ENCODE measurements at places on chromosomes 1 and 21.

GRCh38 chr1:174276087-174276486 is 116.8 kb downstream of the RABGAP1L start:
- DNase-seq = no peak

DNA sequence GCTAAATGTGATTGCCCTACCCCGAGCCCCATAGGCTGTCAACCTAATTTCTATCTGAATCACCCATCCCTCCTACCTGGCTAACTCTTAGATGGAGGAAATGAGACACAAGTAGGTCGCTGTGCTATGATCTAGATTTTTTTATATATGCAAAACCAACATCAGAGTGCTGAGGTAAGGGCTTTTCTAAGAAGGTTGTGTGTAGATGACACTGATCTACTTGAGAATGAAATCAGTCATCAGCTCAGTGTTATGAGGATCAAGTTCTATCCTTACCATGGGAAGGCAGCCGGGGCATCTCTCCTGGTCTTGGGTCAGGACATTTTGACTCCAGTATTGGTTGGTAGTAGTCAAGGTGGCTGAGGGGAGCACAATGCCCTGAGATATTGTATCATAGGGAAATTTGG is 23.6 kb downstream of the SLAMF1 start:
- DNase-seq = no peak

DNA sequence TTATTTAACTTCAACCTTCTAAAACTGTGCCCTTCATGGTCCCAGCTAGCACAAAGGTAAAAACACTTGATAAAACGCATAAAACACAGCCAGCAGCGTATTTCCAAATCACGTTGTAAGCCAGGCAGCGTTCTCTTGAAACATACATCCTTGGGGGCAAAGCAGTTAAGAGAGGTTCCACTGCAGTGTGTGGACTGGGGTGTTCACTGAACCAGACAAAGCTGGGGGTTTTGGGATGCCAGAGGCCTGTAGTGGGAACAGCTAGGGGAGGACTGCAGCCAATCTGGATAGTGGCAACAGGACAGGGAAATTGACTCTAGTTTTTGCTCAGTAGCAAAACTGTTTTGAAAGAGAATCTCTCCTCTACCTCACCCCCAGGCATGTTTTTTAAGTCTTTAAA is 21.5 kb upstream of the ATP5PO start:
- no peak for DNase-seq

DNA sequence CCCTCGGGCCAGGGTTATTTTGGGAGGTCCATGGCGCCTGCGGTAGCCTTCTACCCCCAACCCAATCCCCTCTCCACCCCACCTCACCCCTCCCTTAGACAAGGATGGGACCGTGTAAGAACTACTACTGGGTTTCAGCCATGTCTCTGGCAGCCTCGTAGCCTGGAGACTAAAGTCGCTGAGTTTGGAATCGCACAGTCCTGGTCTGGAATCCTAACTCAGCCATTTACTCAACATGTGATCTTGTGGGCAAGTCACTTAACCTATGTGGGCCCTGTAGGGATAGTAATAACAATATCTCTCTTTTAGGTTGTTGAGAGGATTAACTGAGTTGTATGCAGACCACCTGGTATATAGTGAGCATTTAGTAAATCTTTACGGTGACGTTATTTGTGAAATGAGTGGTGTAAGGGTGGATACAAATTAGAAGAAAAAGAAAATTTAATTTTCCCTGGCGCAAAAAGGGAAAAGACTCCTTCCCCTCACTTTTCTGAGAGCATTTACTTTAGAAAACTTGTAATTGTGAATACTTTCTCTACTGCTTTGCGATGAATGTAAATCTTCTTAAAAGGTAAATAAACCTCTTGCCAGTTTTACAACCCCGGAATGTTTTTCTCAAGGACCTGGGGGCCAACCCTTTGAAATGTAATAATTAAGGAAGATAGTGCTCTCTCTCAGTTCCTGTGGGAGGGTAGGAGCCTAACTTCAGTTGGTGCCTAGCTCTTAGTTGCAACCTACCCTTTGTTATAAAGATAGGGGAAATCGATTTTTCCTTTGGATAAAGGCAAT is 615 bp upstream of the MRPS15 start:
- peak; percentile 50 for DNase-seq

Data from GM23248 (cell line).